CD4-positive, alpha-beta memory T cell (primary cell): ENCODE measurements at places on chromosomes 12 and 14. TPM values are rescaled to one million over a fixed set of nuclear protein-coding genes. Genes with fewer than 3 reads are reported as not detected.

MAP1LC3B2 gene
- total RNA-seq, result 1.7 TPM

ZNF641 gene
- total RNA-seq, result 39.9 TPM

CEBPE gene
- total RNA-seq, result 0.84 TPM

BEST3 gene
- total RNA-seq, result not detected

MYF5 gene
- not detected for total RNA-seq

RAD51AP1 gene
- 0.58 TPM for total RNA-seq

SERPINA12 gene
- total RNA-seq, result not detected

OLR1 gene
- total RNA-seq, result not detected

DPY19L2 gene
- total RNA-seq, result 0.97 TPM

RNF212B gene
- total RNA-seq, result not detected

DYNC1H1 gene
- total RNA-seq, result 318 TPM

OR4K1 gene
- not detected for total RNA-seq

SPX gene
- 0.49 TPM for total RNA-seq

RNASE7 gene
- not detected for total RNA-seq

MANSC4 gene
- not detected for total RNA-seq

CLEC2B gene
- 72.5 TPM for total RNA-seq

MAP4K5 gene
- 43.0 TPM for total RNA-seq

HOXC9 gene
- not detected for total RNA-seq

RNASE3 gene
- not detected for total RNA-seq

SYT1 gene
- not detected for total RNA-seq

ACRBP gene
- total RNA-seq, result 16.3 TPM

NUAK1 gene
- total RNA-seq, result not detected

KIF5A gene
- 0.96 TPM for total RNA-seq

OTX2 gene
- not detected for total RNA-seq

ZNF891 gene
- 6.2 TPM for total RNA-seq

P2RX2 gene
- not detected for total RNA-seq

BICDL1 gene
- total RNA-seq, result 143 TPM

GALNT16 gene
- 0.06 TPM for total RNA-seq

ARG2 gene
- 0.55 TPM for total RNA-seq

SAMD4A gene
- 1.4 TPM for total RNA-seq

EML5 gene
- 5.5 TPM for total RNA-seq

CCDC175 gene
- total RNA-seq, result not detected

RERGL gene
- not detected for total RNA-seq

NRL gene
- 4.5 TPM for total RNA-seq

GPR137C gene
- 0.20 TPM for total RNA-seq

CACNA2D4 gene
- total RNA-seq, result 15.1 TPM

RND1 gene
- total RNA-seq, result 1.4 TPM

CEP128 gene
- total RNA-seq, result 20.1 TPM

ATF7IP gene
- 223 TPM for total RNA-seq

KCNH3 gene
- total RNA-seq, result 1.3 TPM

PTPRO gene
- 6.5 TPM for total RNA-seq

SLC10A1 gene
- total RNA-seq, result not detected

NANOG gene
- not detected for total RNA-seq

IL25 gene
- not detected for total RNA-seq

LRTM2 gene
- total RNA-seq, result not detected
